ENCODE measurements at places on chromosomes 2 and 18.

DNA sequence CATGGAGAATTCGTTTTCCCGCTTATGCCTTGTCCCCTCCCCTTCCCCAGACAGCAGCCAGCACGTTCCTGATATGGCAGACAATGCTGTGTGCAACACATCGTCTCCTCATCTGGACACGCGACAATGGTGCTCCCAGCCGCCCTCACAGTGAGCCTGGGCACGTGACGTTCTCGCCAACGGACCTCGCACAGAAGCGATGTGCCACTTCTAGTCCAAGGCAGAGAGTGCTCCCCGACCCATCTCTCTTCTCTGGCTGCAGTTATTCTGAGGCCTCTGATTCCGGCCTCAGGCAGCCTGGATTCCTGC is 505.4 kb downstream of the EIPR1 start:
- no peak for DNase-seq

DNA sequence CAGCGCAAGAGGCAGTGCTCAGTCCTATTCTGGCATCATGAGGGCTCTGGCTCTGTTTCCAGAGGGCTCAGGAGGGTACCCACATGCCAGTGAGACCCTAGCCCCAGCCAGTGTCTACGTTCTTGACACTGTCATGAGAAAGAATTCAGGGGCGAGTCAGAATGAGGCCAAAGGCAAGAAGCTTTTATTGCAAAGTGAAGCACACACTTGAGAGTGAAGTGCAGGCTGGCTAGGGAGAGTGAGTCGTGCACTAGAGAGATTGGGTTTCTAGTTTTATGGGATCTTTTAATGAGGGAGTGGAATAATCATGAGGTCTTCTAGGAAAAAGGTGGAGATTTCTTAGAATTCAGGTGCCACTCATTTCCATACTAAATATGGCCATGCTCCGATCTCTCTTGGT is 164.1 kb downstream of the DCDC2C start:
- DNase-seq: no peak

DNA sequence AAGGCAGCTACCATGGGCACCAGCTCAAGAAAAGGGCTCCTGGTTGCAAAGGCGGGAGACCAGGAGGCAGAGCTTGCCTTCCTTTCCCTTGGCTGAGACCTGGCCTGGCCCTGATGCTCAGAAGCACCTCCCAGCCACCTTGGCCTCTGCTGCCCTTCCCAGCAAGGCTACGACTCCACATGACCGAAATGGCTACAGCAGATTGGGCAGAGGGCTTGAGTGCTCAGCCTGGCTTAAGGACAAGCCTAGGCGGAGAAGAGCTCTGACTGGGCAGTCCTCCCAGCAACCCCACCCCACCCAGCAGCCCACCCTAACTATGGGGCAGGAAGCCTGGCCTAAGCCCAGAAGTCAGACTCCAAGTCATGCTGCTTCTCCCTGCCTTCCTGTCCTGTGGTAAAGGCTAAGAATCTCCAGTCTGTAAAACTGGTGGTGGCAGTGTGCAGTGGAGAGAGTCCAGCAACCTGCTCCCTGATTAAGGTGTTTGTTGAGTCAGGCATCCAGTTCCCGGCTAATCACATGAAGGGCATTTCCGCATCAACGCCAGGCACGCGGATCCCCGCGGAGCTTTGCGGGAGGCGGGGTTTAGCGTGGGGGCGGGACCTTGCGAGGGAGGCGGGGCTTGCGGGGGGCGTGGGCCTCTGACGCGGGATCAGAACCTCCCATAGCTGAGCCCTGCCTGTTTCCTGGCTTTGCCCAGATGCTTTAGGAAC is 256.0 kb downstream of the BCL11A start:
- no peak for DNase-seq

- no peak for DNase-seq
Observed at GRCh38 chr2:29894822-29895614, 26.4 kb downstream of the ALK start.

GRCh38 chr2:84492571-84492970 is 23.7 kb upstream of the DNAH6 start:
- no peak for DNase-seq

GRCh38 chr18:1253827-1254226 is 349.2 kb downstream of the ADCYAP1 start:
- no peak for DNase-seq

GRCh38 chr18:70641156-70641775 is 352.4 kb downstream of the SOCS6 start:
- DNase-seq: no peak

GRCh38 chr18:50902797-50903196 is 23.9 kb downstream of the ME2 start:
- no peak for DNase-seq
